ENCODE measurements at places on chromosomes 5 and 9. TPM values are rescaled to one million over a fixed set of nuclear protein-coding genes. Genes with fewer than 3 reads are reported as not detected.

The PJA2 gene
- total RNA-seq, result 77.5 TPM

DNA sequence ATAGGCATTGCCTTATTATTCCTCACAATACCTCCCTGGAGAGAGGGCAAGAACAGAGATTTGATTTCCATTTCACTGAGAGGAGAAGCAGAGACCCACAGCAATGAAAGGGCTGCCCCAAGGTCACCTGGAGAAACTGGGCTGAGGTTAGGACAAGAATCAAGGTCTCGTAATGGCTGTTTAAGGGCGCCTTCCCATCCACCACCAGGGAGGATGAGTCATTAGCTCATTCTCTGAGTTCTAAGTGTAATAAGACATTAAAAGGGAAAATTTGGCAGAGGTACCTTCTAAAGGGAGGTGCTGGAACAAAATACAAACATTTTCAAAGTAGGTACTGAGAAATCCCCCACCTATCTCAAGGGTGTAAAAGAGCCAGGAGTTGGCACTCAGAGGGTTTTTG is 52.6 kb upstream of the TCERG1 start:
- no peak for DNase-seq

The CCL19 gene
- total RNA-seq, result 0.69 TPM

GRCh38 chr5:1423901-1424603 is 21.2 kb downstream of the SLC6A3 start:
- DNase-seq, result no peak

GRCh38 chr5:128241051-128241695 is 157.6 kb downstream of the SLC12A2 start:
- DNase-seq, result no peak

The CCL27 gene
- total RNA-seq, result 0.41 TPM

The SEPTIN8 gene
- total RNA-seq, result 27.2 TPM

GRCh38 chr9:77750981-77751340 is 102.8 kb upstream of the GNA14 start:
- DNase-seq, result no peak

The AMBP gene
- not detected for total RNA-seq

- peak; percentile 35 for DNase-seq
Observed at GRCh38 chr9:134863941-134864820, 16.4 kb upstream of the FCN2 start.

GRCh38 chr5:41193456-41194205 is 19.7 kb downstream of the C6 start:
- DNase-seq, result peak; percentile 99

DNA sequence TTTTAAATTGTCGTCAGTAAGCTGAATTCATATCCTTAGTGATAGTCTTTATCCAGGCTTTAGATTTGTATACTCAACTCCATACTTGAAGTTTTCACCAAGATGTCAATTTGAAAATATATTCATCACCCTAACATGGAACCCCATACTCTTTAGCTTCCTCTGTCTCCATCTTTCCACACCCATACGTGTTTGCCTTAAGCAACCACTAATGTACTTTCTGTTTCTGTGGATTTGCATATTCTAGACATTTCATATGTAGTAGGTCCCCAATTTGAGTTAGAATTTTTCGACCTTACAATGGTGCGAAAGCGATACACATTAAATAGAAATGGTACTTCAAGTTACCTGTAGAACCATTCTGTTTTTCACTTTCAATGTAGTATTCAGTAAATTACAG is 65.2 kb downstream of the NSD1 start:
- no peak for DNase-seq

- no peak for DNase-seq
Observed at GRCh38 chr5:124735169-124735858, 11.1 kb downstream of the ZNF608 start.

- no peak for DNase-seq
Observed at GRCh38 chr9:34098307-34098706, 28.2 kb downstream of the DCAF12 start.

The PCAT7 gene
- not detected for total RNA-seq

GRCh38 chr9:37324691-37325490 is 97.6 kb upstream of the GRHPR start:
- DNase-seq, result no peak
